Cerebellar nuclear complex (tissue), 1 donor: ENCODE measurements at places on chromosomes 2 and 18.

GRCh38 chr2:105845976-105846375 is 101.3 kb downstream of the NCK2 start:
- no peak for DNase-seq

GRCh38 chr18:56479841-56480240 is 158.6 kb downstream of the TXNL1 start:
- DNase-seq, result no peak

GRCh38 chr2:13005048-13005447 is 288.3 kb downstream of the TRIB2 start:
- DNase-seq, result no peak

- no peak for DNase-seq
These were observed 93.6 kb downstream of the CRIM1 start for GRCh38 chr2:36449213-36449612.

GRCh38 chr2:145022666-145023333 is 502.9 kb upstream of the ZEB2 start:
- no peak for DNase-seq

GRCh38 chr2:238158018-238158508 is 707 bp upstream of the ERFE start:
- DNase-seq, result no peak

- DNase-seq, result no peak
These were observed 62.4 kb downstream of the ANKRD62 start for GRCh38 chr18:12155996-12156395.

- DNase-seq, result no peak
These were observed 68.8 kb downstream of the DOK6 start for GRCh38 chr18:69469444-69469919.

DNA sequence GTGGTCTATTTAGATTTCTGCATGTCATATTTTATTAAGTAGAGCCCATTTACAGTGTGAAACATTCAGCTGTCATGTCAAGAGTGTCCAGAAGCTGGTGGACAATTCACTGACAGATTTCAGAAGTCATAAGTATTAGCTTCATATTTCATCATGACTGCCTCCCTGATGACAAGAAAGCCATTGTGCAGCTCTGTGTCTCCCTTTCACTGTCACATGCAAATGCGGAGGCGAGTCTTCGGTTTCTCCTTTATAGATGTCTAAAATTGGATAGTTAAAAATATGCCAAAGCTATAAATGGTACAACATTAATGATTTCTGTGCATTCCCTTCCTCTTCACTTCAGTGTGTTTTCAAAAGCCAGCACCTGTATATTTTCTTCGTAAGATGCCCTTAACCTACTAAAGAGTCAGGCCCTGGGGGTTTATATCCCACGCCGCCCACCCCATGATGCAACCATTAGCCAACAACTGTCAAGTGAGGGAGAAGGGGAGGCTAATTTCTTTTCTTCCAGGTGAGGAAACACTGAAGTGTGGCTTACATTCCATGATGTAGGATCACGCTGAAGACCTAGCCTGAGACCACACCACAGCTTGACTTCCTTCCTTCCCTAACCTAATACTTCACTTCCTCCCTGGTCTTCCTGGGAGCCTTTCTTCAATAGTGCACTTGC is 99.6 kb upstream of the DDX18 start:
- DNase-seq, result no peak

GRCh38 chr2:216066230-216066629 is 15.4 kb downstream of the PECR start:
- DNase-seq, result no peak
